ENCODE measurements at places on chromosomes 6 and 20.

GRCh38 chr6:105997482-105997881, 88.7 kb upstream of the PRDM1 start:
- DNase-seq = no peak

- DNase-seq = no peak
Measured at GRCh38 chr6:166966268-166966667, 9.9 kb upstream of the RNASET2 start.

- DNase-seq = no peak
Measured at GRCh38 chr20:19807191-19807945, 49.3 kb downstream of the RIN2 start.

DNA sequence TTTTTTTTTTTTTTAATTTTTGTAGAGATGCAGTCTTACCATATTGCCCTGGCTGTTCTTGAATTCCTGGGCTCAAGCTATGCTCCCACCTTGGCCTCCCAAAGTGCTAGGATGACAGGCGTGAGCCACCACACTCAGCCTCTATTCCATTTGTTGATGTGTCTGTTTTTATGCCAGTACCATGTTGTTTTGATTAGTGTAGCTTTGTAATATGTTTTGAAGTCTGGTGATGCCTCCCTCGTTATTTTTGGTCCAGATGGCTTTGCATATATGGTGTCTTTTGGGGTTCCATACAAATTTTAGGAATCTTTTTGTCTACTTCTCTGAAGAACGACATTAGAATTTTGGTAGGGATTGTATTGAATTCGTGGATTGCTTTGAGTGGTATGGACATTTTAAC, 193.2 kb downstream of the ADGB start:
- DNase-seq = no peak

DNA sequence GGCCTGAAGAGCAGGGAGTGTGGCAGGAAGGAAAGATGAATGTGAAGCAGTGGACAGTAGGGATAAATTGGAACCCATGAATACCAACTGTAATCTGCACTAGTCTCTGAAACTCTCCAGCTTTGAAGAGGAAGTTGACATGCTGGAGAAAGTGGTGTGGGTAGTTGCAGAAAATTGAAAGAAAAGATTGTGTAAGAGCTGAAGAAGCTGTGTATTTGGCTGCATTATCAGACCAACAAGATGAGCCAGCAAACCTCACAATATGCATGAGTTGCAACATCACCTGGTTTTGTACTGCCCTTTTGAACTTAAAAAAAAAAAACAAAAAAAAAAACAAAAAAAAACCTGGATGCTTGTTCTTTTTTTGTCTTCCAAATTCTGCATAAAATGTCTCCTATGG, 921.9 kb upstream of the EYS start:
- no peak for DNase-seq

DNA sequence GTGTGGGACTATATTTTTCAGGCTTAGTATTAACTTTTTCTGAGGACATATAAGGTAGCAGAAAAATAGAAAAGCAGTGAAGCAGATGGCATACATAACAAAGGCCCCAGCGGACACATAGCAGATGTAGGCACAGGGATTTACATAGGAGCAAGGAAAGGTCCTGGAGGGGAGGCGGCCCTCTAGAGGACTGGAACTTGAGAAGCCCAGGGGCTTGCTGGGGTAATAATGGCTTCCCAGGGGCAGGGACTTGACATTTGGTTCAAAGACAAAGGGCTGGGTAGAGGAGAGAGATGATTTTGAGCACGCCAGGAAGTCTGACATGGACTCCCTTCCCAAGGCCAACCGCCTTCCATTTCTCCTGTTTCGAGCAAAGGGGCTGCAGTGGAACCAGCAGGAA, 31.7 kb upstream of the OSTM1 start:
- no peak for DNase-seq

- no peak for DNase-seq
Measured at GRCh38 chr6:93389192-93389591, 30.2 kb downstream of the EPHA7 start.

DNA sequence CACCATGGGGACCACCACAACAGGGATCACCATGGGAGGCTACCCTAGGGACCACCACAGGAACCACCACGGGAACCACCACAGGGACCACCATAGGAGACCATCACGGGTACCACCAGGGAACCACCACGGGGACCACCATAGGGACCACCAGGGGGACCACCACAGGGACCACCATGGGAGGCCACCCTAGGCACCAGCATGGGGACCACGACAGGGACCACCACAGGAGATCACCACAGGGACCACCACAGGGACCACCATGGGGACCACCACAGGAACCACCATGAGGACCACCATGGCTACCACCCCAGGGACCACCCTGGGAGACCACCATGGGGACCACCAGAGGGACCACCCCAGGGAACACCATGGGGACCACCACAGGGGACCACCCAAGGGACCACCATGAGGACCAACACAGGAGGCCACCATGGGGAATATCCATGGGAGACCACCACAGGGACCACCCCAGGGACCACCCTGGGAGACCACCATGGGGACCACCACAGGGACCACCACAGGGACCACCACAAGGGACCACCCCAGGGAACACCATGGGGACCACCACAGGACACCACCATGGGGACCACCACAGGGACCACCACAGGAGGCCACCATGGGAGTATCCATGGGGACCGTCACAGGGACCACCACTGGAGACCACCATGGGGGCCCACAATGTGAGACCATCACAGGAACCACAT, 67.6 kb upstream of the MPC1 start:
- no peak for DNase-seq

DNA sequence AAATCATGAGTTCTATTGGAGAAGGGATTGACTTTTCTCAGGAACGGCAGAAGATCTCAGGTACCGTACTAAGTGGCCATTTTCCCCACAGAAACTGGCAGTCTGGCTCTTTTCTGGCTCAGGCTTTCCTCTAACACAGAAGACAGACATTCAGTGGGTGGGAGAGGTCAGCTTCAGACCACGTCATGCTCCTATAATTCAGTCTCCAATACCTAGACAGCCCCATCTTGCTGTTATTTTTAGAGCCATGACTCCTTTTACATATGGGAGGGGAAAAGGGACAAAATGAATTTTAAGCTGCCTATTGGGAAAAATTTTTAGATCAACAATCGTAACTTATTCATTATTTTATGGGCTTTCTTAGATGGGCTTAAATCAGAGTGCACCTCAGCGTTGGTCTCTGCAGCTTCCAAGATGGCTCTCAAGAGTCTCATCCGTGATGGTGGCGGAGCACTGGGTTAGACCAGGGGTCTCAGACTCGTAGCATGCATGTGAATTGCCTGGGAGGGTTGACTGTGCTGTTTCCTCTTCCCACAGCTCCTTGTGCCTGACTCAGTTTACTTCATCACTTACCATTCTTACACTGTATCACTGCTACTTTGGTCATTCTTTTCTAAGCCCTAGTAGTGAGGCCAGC, 86.9 kb downstream of the TCP11 start:
- no peak for DNase-seq

- DNase-seq = no peak
Measured at GRCh38 chr6:105926318-105926717, 159.8 kb upstream of the PRDM1 start.

DNA sequence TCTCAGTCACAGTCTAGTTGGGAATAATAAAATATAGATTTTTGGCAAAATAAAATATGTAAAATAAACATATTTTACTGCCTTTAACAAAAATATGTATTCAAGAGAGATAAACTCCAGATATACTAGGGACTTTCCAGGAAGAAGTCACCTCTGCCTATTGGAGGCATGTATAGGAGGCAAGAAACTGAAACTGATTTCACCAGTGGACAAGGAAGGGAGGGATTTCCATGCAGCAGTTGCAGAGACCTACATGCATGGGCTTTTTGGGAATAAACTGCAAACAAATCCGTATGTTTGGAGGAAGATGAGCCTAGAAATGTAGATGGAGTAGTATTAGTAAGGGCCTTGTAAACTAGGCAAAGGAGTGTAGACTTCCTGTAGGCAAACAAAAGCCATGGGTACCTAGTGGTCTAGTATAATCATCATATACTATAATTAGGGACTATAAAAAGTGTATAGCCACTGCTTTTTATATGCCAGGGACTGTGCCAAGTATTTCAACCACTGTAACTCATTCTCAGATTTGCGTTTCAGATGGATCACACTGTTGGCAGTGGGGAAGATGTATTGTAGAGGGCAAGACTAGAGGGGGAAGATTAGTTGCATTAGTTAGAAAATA, 38.9 kb downstream of the CD109 start:
- no peak for DNase-seq

DNA sequence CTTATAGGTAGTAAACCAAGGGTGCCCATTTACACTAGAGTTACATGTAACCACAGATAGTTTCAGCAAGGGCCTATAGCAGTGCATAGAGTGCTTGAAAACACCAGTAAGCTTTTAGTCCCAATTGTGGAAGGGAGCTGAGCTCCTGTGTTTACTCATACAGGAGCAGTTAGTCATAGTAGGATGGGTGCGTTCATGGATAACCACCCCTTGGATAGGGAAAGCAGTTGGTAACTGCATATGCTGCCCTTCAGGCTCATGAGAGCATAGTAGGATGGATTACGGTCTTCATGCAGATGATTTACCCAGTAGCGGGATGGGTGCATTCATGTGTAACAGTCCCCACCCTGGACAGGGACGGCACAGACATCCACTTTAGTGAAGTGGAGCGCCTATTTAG, 45.1 kb downstream of the OR2B6 start:
- no peak for DNase-seq

GRCh38 chr20:31587545-31588389, 17.3 kb upstream of the ID1 start:
- DNase-seq = no peak

DNA sequence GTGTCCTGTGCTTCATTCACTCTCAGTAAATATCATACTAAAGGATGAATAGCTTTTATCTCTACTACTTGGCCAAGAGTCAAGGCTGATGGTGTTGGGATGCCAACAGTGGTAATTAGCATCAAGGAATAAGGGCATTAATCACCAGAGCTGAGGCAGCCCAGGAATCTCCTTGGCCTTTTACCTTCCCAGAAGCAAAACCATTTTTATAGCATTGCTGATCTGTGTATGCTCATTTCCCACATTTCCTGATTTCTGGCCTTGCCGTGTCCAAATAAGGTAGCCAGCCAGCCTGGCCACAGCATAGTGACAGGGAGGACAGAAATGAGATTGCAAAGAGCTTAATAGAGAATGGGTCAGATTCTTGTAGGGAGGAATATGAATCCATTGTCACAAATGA, 76.7 kb upstream of the FOXO3 start:
- DNase-seq = no peak

- no peak for DNase-seq
Measured at GRCh38 chr20:51650685-51651134, 108.2 kb upstream of the NFATC2 start.

- no peak for DNase-seq
Measured at GRCh38 chr6:102981490-102982015, 1588.0 kb downstream of the GRIK2 start.

- no peak for DNase-seq
Measured at GRCh38 chr6:88575536-88575935, 387.9 kb downstream of the RNGTT start.

DNA sequence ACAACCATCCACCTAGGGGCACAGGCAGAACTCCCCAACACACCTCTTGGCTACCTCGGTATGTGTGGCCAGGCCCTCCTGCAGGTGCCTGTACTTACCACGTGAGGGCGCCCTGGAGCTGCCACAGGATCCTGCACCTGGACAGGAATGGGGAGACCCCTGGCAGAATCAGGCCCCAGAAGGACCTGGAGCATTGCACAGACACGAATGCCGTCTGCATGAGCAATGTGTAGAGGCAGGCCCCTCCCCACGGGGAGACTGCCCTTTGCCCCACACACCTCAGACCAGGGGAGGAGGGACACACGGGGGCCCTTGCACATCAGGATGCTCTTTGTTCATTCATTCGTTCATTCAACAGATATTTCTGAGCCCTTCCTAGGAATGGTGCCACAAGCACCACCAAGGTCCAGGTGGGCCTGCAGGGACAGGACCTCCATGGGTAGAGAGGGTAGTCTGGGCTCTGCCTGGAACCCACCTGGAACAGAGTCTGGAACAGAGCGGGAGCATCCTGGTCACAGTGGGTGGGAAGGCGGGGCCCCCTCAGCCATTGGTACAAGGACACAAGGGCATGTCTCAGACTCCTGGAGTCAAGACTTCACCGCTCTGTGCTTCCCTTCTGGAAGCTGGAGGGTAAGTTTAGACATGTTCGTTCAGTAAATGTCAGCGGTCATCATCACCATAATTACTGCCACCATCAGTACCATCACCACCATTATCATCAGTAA, 32.3 kb downstream of the YTHDF1 start:
- DNase-seq = peak; percentile 55

DNA sequence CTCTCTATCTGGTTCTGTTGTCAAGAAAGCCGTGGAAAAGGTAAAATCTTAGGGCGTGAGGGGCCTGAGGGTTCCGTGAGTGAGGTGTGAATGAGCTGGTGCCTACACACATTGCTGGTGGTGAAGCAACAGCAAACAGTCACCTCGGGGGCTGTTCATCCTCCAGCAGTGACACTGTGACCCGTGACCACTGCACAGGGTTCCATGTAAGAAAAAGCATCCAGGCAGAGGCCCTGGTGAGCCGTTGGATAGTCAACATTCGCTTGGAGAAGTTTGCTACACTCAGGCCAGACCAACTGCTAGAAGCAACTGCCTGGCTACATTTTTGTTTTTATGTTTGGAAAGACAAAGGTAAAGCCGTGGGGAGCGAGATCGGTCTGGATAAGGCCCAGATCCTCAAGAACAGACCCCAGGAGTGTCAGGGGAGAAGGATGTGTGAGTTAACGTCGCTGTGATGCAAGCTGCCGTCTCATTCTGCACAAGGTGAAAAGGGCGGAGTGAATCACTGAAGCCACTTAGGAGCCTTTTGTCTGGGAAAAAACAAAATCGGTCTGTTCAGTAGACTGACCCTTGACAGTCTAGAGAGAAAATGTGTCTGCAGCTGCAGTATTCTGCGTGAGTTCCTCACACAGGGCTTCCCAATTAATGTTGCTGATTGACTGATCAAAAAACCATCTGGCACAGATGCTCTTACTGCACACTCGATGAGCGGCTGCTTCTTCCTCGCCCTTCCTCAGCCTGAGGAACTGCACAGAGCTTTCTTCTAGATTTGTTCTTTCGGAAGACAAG, 404.0 kb downstream of the SMOC2 start:
- DNase-seq = no peak

GRCh38 chr20:58941471-58941870, 39.6 kb upstream of the NELFCD start:
- DNase-seq = no peak

- DNase-seq = no peak
Measured at GRCh38 chr20:37816726-37817125, 86.2 kb upstream of the VSTM2L start.

All from activated CD4-positive, alpha-beta memory T cell treated with anti-CD3 and anti-CD28 coated beads, Interleukin-2, amount 10 ng/mL, durations not matched to agents 7 days and 5 days (primary cell).